ENCODE measurements at places on chromosomes 3 and 15. TPM values are rescaled to one million over a fixed set of nuclear protein-coding genes. Genes with fewer than 3 reads are reported as not detected.

Gene CEP19
- total RNA-seq: 0.89 TPM

Gene MOBP
- total RNA-seq: not detected

Gene RASGRF1
- total RNA-seq: 0.50 TPM

Gene GOLGA6L4
- total RNA-seq: 0.59 TPM

Gene AGBL1
- not detected for total RNA-seq

Measured in bronchus fibroblast of lung (primary cell).